ENCODE measurements at places on chromosomes 4 and X.

- DNase-seq, result peak; percentile 36
These were observed 503.3 kb upstream of the FAM241A start for GRCh38 chr4:111641813-111642579.

GRCh38 chrX:72297953-72298730 is 7.6 kb downstream of the CITED1 start:
- no peak for DNase-seq

DNA sequence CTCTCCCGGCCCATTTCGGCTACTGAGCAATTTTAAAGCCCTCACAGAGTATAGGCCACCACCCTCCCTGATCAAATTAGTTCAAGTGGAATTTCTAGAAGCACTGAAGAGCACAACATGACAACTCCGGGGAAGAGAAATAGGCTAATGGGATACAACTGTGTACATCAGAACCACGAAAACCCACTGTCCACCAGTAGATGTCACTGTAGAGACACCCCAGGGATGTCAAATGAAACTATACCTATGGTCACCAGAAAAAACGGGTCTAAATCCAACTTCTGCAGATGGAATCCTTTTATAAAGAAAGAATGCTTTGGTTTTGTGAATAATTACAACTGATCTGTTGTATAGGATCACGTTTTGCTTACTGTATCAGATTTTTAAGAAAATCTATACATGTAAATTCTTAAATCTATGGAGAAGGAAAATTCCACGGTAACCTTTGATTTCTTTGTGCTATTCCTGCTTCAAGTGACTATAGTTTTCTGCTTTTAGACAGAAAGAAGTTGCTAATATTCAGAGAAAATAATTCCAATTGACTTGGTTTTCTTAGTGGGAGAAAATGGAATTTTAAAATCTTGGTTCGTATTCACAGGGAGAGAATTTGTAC is 29.5 kb upstream of the MAP3K15 start:
- no peak for DNase-seq

DNA sequence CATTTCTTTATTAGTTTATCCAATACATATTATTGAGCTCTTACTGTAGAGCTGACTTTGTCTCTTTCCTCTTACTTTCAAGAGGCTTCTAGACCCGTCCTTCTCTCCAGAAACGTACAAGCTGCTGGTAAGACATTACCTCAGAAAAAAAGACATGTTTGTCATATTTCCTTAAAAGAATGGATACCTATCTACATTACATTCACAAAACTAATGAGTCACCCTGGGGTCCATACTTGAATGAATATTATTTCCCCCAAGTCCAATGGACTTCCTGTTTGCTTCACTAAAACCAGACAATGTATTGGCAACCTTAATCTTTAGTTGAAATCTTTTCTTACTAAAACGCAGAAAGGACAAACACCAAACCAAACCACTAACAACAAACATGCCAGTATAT is 176.5 kb upstream of the CLNK start:
- DNase-seq, result no peak

DNA sequence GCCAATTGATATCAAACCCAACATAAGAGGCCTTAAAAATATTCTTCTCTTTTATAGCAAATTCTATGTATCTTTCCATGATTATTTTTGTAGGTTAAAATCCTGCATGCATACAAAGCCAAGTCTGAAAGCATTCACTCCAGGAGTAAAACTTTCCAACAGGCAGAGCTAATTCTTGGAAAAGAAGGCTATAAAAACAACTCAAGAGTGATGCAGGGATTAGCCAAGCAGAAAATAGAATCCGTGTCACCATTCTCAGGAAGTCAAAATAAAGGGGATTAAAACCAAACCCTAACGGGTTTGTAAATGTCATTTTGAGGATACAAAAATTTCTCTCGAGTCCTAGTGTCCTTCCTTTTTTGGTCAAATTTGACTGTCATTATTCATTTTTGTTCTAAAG is 412.4 kb downstream of the DMD start:
- DNase-seq, result no peak

DNA sequence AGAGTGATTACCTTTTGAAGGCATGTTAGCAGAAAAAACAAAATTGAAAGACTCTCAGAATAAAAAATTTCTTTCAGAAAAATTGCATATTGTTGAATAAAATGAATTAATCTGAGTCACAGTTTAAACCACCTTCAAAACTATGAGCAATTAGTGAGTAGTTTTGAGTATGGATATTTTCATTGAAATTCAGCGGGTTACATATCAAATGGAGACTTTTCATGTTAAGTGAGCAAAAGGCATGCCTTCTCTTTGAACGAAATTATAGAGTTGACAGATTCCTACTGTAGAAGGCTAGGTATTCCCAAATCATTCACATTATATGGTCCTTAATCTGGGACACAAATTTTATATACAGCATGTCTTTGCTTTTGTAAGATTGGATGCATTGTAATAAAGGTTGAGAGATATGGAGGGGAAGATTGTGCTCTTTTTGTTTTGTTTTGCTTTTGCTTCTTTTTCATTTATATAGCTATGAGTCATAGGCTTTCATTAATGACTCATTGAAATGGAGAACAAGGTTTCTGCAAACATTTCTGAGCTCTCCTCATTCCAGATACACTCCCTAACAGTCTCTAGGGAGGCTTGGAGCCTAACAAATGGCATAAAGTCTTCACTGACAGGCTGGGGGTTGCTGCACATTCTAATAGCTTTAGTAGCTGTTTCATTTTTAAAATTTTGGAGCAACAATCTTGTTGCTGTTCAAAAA is 21.6 kb downstream of the PCDH18 start:
- no peak for DNase-seq

GRCh38 chrX:152641996-152642395 is 4.3 kb downstream of the GABRQ start:
- DNase-seq, result no peak

- no peak for DNase-seq
These were observed 39.7 kb downstream of the ACOX3 start for GRCh38 chr4:8400632-8401325.

GRCh38 chr4:86522349-86522748 is 71.8 kb upstream of the PTPN13 start:
- DNase-seq, result no peak

DNA sequence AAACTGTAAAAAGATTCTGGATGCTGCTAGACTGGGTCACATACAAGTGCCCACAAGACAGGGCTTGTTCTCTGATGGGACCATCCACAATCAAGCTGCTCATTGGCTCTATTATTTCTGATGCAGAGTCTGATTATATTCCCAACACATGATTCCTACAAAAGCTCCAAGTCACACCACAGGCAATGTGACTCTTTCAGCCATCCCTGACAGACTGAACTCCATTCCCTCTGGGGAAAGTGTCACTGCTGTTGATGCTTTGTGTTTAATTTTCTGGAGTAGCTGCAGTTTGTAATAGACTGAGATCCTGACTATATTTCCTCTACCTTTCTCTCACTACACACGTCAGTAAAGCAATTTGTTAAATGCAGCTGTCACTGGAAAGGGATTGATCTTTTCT is 55.4 kb upstream of the BCLAF3 start:
- DNase-seq, result no peak

DNA sequence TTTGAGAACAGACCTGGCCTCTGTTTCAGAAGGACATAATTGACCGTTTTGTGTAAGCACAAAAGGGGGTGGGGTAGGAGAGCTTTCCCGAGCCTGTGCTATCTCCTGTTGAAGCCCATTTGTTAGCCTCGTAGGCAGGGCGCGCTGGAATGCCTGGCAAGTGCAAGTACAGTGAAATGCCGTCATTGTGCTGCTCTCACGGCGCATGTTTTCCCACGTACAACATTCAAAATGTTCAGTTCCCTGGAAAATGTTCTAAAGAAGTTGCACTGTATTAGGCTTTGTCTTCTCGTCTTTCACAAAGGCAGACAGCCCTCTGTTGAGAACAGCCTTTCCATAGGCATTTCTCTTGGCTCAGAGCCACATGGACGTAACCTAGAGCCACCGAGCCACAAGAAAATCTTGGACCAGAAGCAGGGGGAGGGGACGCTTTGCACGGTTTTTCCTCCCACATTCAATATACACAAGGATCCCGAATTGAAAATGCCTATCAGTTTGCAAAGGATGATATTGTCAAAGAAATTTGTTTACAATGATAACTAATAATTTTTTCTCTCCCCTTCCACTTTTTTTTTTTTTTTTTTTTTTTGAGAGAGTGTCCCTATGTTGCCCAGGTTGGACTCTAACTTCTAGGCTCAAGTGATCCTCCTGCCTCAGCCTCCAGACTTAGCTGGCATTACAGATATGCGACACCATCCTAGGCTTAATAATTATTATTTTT is 54.6 kb upstream of the RAPGEF2 start:
- no peak for DNase-seq

GRCh38 chr4:37392521-37393255 is 148.1 kb downstream of the NWD2 start:
- DNase-seq, result no peak

DNA sequence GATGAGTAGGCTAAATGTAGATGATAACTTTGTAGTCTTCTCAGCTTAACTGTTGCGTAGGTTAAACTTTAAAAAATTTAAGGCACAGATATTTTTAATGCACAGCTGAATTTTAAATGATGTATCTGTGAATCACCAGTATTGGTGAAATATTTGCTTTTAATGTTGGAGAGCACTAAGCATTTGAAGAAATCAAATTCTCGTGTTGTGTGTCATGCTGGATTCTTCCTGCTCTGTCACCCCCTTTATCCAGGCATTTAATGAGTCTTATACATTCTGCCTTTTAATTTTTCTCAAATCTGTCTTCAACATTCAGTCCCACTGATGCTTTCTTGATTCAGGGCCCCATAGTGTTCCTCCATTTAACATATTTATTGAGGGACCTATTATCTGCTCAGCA is 76.7 kb downstream of the SLC4A4 start:
- no peak for DNase-seq

- no peak for DNase-seq
These were observed 29.1 kb upstream of the ANAPC4 start for GRCh38 chr4:25347971-25348370.

DNA sequence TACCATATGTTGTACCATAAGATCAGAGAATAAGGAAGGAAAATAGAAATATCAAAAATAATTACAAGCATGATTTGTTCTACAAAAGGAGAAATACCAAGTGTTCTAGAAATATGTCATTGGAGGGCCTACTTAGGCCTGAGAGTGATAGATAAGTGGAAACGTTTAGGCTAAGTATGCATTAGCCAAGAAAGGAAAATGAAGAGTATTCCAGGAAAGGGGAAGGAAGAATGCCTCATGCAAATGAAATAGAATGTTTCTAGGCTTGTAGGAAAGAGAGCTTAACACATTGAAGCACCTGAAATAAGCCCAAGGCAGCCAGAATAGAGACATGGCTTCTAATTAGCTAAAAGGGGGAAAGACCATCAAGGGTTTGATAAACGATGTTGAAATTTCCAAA is 595.7 kb upstream of the ATOH1 start:
- DNase-seq, result no peak

DNA sequence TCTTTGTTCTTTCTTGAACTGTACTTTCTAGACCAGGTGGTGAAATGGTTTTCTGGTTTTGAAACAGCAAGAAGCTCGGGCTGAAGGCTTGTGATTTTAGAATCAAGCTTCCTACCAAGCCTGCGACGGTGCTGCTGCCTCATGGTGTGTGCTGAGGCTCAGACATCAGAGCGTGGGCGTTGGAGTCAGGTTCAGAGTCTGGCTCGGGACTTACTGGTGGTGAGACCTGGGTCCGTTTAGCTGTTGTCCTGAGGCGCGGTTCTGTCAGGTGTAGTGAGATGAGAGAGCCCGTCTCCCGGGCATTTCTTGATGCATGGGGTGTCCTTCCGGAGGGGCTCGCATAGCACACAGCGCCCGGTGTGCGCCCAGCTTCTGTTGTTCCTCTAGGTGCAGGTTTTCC is 19.7 kb upstream of the TADA2B start:
- DNase-seq, result no peak

GRCh38 chr4:153520801-153521329 is 54.7 kb downstream of the TMEM131L start:
- no peak for DNase-seq

- DNase-seq, result no peak
These were observed 124.9 kb downstream of the PCDH7 start for GRCh38 chr4:30844861-30845582.

GRCh38 chr4:179867300-179867878 is 2375.8 kb upstream of the TENM3 start:
- no peak for DNase-seq

DNA sequence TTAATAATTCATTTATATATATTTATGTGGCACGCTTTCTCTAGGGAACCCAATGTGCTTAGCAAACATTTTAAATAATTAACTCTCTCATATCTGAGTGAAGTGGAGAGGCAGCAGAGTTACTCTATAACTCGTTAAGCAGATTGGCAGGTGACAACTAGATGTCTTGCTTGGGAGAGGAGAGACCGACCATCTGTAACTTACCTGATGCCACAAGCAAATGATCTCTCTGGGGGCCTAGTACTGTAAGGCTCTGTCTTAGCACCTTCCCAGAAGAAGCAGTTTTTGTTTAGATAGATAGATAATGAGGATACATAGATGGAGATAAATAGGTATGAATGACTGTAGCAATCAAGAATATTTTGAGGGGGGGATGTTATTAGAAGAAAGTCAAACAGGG is 11.9 kb upstream of the SEL1L3 start:
- no peak for DNase-seq

GRCh38 chr4:48649505-48649904 is 130.6 kb downstream of the FRYL start:
- no peak for DNase-seq

GRCh38 chr4:180674619-180675358 is 1568.4 kb upstream of the TENM3 start:
- no peak for DNase-seq

DNA sequence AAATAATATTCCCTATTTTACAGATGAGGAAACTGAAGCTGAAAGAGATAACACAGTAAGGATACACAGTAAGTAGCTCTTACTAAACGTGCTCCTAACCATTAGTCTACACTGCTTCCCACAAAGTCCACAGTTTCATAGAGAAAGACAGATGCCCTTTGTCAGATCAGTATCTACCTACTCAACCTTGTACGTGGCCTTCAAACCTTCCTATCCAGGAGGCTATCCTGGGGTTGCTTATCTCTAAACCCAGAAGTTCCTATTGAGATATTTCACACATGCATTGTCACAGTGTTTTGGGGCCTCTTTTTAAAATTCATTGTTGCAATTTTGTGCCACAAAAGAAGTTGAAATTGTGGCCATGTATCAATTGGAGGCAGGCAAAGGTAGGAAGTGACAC is 208.0 kb downstream of the ENOX2 start:
- DNase-seq, result no peak

DNA sequence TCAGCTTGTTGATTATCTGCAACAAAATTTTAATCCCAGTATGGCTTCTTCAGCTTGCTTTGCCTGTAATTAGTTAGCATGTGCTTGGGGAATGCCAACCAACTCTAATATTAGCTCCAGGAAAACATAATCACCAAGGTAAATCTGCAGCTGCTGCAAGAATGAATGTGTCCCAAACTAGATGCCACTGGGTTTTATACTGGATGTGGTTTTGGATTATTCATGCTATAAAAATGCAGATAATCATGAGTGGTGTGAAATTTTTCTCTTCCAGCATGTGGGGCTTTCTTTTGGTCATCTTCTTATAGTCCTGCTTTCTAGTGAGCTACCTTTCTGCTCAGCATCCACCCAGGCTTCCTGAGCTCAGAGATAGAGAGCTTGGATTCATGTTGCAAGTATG is 295.9 kb upstream of the CASK start:
- DNase-seq, result no peak
